ENCODE measurements at places on chromosomes 4 and X.

- no peak for DNase-seq
These were observed 73.3 kb upstream of the MAML3 start for GRCh38 chr4:140227286-140227685.

DNA sequence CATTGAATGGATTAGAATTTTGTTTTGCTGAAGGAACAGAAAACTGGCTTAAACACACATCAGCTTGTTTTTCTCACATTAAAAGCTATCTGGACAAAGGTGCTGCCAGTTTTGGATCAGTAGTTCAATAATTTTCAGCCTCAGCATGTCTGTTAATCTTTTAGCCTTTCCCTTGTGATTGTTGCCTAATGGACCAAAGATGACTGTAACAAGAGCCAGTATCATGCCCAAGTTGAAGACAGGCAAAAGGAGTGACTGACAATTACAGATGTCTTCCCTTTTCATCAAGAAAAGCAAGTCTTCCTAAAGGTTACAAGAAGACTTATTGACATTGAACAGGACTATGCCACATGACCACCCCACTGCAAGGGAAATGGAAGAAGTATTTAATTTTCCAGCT is 419.7 kb downstream of the MAPK10 start:
- no peak for DNase-seq

- DNase-seq, result no peak
These were observed 133.7 kb downstream of the AMELX start for GRCh38 chrX:11426712-11427452.

DNA sequence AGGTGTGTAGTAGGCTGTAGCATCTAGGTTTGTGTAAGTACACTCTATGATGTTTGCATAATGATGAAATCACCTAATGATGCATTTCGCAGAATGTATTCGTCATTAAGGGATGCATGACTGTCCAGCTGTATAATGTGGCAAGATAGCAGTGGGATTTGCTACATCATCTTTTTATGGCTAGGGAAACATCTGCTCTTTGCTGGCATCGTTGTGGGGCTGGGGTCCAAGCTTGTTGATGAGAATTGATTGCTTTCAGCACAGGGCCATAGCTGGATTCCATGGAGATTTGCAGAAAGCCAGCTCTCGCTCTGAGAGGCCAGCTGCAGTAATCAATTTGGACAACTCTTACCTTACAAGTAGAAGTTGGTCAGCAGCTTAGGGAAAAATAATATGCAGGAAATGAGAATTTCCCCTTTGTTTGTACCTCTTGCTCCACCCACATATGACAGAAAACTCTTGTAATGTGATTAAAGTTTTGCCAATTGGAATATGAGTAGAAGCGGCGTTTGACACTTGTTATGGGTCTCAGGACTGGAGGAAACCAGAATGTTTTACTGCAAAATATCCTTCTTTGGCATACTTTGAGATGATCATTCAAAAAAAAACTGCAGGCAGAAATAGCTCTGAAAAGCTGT is 310.5 kb downstream of the RAPGEF2 start:
- no peak for DNase-seq

DNA sequence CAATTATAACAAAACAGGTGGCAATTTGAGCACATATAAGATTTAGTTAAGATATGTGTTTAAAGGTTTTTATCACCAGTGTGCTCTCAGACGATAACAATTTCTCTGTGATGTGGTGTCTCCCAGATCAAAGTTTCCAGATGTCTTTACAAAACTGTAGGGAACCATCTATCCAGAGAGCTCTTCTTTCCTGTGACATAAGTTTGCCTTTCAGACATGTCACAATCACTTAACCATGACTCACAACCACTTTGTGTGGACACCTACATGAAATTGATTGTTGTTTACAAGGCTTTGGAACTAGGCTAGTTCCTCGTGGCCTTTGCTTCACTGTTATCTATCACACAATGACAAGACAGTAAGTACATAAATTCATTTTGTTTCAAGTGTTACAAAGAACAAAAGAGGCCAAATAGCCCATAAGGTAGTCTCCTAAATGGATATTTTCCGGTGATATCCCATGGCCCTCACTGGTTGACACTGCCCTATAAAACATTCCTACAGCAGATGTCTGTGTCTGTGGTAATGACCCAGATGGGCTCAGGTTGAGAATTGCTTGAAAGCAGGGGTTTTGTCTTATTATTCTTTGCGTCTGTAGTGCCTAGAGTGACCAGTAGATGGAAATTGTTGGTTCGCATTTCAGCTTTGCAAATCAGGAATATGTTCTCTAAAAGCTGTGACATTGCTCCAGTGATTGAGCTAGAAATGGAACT is 297.8 kb upstream of the FAM241A start:
- DNase-seq, result no peak

DNA sequence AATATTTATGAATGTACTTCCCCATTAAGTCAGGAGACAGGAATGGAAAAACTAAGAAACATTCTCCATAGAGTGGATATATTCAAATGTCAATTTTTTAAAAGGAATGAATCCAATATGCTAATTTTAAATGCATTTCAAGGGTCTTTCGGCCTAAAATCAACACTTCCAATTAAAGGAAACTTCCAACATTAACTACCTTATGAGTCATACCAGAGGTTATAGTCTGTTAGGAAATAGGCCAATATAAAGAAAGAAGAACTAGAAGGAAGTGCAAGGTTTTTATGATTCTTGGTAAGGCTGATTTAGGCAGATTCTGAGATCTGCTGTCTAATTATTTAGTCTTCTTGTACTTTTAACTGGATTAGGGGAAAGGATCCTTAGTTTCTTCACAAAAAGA is 260.1 kb upstream of the EDNRA start:
- DNase-seq, result no peak

- no peak for DNase-seq
These were observed 224.9 kb upstream of the SMIM31 start for GRCh38 chr4:164529058-164529457.

DNA sequence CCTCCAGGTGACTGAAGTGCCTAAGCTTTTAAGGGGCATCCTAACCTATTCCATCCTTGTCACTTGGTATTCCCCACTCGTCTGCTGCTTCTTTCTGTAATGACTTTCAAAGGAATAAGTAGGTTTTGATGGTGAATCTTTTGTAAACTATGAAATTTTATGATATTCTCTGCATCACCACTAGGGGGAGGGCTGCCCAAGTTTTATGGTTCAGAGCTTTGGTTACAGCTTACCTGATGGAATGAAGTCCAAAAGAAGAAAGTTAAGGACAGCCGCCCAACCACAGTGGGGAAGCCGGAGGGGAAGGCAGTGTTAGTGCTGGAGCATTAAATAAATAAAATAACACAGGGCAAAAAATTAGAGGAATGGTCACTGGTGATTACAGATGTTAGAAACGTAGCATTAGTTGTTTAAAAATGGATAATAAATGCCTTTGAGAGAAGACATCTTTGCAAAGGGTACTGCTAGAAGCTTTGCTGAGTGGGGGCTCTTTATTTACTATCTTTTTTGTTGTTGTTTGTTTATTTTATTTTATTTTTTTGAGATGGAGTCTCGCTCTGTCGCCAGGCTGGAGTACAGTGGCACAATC is 204.9 kb downstream of the GBA3 start:
- no peak for DNase-seq

GRCh38 chr4:121243485-121243884 is 79.4 kb upstream of the TNIP3 start:
- DNase-seq, result no peak

DNA sequence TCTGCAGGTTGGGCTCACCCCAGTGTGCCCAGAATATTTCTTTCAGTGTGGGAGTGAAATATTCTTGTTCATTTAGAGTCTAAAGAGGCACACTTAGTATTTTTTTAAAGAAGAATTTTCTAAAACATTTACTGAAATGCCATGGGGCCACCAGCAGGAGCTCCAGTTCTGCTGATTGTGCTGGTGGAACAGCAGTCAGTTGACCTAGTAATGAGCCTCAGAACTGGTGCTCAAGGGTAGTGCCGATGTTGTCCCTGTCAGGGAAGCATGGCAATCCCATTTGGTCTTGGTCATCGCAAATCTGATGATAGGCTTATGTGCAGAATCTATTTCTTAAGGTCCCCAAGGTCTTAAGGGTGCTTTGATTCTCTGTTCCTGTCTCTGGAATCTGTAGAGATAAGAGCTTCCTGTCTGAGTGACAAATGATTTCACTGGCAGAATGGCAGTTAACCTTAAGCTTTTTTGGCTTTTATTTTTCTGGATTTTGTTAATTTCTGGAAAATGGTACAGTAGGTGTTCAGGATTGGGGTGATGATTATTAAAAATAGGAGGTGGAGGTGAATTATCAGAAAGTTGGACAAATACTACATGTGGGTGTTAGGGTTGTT is 31.3 kb downstream of the JADE1 start:
- DNase-seq, result no peak
